Activated T-cell treated with anti-CD3 and anti-CD28 coated beads, Interleukin-2, amount 50 U/mL, for 72 hours (primary cell): ENCODE measurements at places on chromosomes 4 and X.

GRCh38 chr4:10893395-10893794 lies 208.8 kb upstream of the CLNK start:
- no peak for DNase-seq

- DNase-seq: peak; percentile 18
These were observed 841 bp downstream of the ACOT9 start for GRCh38 chrX:23742174-23742696.

DNA sequence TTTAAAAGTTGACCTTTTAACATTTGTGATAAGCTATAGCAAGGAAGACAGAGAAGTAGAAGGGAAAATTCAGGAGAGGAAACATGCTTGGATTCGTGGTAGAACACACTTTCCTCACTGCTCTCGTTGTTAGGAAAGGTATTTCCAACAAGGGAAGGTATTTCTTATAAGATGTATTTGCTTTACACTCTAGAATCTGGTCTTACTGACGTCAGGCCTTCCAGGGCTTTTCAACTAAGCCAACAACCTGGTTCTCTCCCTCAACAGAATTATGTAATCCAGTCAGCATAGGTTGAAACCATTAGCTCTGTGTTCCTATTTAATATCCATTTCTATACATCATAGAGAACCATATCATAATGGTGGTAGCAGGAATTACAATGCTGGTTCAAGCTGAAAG lies 241.9 kb downstream of the SLC39A8 start:
- DNase-seq: no peak

- no peak for DNase-seq
These were observed 182.9 kb downstream of the C4orf33 start for GRCh38 chr4:129278868-129279267.

- no peak for DNase-seq
These were observed 68.5 kb downstream of the FAM47A start for GRCh38 chrX:34063616-34064015.

DNA sequence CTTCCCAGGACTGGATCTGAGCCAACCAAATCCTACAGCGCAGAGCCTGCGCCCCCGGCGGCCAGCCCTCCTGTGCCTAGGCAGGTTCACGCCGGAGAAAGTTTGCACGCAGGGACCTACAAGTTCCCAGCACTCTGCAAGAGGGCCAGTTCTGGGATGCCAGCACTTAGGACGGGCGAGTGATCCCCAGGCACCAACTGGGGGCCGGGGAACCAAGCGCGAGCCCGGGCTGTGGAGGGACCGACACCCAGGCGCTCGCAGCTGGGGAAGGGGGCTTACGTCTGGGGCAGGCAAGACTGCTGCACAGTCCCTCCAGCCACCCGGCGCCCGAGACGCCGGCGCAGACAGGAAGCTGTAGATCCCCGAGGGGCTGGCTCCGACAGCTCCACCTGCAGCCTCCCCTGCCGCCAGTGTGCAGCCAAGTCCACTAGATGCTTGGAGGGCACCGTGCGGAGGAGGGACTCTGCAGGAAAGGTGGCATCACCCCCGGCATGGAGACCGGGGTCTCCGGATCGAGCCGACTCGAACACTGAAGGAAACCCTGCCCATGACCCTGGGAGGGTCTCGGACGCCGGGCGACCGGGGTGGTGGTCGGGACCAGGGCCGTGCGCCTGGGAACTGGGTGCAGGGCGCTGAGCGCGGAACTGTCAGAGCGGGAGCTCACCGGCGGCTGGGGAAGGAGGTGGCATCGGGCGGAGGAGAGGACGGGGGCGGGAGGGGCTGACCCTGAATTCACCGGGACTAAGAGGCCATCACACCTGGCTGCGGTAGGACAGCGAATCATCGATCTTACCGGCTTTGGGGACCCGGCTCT lies 566 bp downstream of the CORIN start:
- peak; percentile 60 for DNase-seq

DNA sequence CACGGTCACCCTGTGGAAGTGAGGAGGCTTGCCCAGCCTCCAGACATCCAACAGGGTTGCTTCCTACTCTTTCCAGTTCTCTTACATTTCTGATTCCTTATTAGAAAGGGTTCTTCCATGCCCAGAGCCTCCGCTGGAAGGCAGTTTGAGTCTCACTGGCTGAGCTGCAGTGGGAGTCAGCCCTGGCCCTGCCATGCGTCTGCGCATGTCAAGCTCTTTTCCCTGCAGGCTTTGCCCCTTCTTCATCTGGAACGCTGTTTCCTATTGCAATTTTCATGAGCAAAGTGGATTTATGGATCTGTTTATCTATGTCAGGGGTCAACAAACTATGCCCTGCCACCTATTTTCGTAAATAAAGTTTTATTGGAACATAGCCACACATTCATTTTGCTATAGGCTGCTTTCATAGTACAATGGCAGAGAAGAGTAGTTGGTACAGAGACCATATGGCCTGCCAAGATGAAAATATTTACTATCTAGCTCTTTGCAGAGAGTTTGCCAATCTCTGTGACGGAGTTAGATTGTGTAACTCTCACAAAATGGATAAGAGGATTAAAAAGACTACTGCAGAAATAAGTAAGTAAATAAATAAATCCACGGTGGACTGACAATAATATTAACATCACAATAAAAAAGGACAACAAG lies 3.9 kb upstream of the CHRNA9 start:
- DNase-seq: no peak

DNA sequence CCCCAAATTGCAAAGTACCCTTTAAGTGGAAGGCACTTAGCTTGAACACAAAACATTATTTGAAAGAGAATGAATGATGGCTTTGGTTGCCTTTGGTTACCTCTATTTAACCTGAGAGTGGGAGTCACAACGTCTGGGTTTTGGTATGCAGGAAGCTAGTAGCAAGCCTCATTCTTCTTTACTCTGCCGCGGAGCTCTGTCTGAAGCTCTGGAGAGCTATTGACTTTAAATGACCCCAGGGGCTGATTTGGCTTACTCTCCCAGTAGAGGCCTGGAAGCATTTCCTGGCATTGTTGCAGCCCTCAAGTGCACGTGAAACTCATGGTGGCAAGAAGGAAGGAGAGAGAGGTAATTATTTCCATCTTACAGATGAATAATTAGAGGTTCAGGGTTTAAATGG lies 81.8 kb upstream of the MAGEA4 start:
- no peak for DNase-seq

- no peak for DNase-seq
These were observed 305.5 kb downstream of the RAB28 start for GRCh38 chr4:13178621-13179020.

GRCh38 chr4:182206266-182206665 lies 36.9 kb upstream of the TENM3 start:
- DNase-seq: no peak

GRCh38 chr4:115332078-115332477 lies 218.7 kb upstream of the NDST4 start:
- no peak for DNase-seq

- DNase-seq: no peak
These were observed 98.3 kb downstream of the SHROOM3 start for GRCh38 chr4:76533314-76533713.

DNA sequence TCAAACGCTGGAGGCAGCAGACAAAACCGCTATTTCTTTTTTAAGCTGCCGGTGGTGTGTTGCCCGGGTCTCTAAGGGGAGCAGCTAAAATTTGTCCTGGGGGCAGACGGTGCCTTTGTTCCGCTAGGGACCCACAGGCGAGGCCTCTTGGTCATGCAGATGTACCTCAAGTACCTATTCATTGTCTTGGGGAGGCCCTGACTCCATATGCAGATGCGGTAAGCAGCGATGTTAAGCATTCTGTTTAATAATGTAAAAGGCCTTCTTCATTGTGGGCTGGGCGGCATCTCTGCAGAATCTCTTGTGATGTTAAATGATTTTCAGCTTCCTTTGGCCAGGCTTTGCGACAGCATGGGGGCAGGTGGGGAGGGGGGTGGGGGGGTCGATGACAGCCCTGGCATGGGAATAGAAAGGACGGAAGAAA lies 98.9 kb upstream of the PJA1 start:
- DNase-seq: no peak

DNA sequence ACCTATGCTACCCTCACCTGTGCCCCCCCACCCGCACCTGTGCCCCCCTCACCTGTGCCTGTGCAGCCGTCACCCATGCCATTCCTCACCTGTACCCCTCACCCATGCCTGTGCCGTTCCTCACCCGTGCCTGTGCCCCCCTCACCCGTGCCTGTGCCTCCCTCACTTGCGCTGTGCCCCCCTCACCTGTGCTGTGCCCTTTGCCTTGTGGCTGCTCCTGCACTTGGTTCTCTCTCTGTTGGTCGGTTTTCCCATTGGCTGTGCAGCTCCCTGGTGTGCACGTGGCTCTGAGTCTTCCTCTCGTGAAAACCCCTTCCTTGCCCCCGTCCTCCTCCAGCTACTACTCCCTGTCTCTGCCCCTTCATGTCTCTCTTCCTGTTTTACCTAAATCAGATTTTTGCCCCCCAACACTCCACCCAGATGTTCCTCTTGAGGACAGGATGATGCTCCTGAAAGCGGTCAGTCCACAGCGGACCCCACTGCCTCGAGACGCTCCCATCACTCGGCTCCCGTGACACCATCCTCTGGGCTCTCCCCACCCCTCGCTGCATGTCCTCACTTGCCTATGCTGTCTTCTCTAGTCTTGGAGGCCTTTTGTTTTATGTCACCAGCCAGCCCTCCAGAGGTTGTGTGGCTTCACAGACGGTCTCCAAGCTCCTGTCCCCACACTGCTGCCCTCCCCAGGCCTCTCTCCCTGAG lies 6.8 kb downstream of the MAEA start:
- DNase-seq: no peak

DNA sequence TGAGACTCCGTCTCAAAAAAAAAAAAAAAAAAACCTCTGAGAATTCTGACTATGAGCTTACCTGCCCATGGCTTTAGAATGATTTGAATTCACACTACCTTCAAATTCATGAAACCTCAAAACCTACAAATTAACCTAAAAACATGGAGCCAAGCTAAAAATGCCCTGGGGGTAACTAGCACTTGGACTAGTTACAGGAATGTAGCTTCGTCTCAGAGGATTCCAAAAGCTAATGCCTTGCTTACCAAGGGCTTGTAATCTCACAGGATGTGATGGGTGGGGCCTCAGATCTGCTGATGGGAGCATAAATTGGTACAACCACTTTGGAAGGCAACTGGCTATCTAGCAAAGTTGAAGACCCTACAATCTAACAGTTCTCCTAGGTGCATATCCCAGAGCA lies 79.4 kb upstream of the SPRY1 start:
- DNase-seq: no peak

DNA sequence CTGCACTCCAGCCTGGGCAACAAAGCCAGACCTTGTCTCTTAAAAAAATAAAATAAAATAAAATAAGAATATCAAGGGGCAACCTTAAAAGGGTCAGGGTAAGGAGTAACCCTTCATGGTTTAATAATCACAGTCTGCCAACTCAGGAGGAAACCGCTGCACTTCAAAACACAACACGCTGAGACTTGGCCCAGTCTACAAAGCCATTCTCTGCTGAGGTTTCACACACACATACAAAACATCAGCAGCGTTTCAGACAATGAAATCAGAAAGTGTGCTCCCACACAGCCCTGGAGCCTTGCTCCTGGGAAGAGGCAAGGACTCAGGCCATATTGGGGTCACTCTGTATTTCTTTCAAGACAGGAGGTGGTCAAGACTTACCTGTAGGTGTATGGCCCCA lies 18.3 kb downstream of the SCARB2 start:
- no peak for DNase-seq

GRCh38 chr4:180618396-180618795 lies 1624.8 kb upstream of the TENM3 start:
- DNase-seq: no peak

- no peak for DNase-seq
These were observed 8.8 kb downstream of the ENAM start for GRCh38 chr4:70637239-70637913.

DNA sequence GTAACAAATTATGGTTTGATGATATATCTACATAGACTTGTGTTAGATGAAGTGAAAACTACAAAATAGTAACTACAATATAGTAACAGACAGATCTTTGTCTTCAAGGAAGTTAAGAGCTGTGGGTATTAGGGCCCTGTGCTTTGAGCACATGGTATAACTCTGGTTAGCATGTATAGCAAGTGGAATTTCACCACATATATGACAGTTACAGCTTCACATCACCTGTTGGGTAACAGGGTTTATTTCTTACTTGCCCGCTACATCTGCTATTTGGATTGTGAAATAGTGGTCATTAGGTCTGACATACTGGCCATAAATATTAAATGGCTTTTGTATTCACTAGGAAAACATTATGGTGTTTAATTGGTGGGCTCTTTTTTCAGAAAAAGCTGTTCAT lies 20.2 kb downstream of the OFD1 start:
- no peak for DNase-seq

DNA sequence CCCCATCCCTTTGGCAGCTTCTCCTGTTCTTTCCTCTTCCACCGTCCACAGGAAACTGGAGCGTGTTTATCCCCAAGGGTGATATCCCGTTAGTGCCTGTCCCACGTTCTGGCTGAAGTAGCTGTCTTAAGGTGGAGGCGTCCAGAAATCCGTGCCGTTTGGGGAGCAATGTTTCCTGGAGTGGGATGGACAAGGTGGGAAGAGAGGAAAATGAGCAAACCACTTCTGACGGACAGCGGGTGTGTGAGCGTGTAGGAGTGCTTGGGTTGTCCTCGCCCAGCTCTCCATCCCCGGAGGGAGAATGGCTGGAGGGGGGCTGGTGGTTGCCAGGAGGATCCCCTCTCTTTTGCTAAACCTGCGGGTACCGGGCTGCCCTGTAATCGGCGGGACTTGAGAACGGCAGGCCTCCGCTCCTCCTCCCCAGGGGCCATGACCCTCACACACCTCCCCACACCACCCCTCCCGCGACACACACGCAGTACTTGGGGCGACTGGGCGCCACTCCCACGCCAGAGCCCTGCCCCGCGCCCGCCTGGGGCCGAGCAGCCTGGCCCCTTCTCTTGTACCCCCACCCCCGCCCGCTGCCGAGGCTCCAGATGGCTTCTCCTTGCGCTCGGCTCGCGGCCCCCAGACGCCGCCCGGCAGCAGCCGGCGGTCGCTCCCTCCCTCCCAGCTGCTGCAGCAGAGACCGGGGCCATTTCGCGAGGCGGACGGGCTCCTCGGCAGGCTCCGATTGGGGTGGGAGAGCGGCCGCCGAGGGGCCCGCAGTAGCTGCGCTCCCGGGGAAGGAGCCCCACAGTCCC lies 13.9 kb upstream of the PRDM8 start:
- no peak for DNase-seq

DNA sequence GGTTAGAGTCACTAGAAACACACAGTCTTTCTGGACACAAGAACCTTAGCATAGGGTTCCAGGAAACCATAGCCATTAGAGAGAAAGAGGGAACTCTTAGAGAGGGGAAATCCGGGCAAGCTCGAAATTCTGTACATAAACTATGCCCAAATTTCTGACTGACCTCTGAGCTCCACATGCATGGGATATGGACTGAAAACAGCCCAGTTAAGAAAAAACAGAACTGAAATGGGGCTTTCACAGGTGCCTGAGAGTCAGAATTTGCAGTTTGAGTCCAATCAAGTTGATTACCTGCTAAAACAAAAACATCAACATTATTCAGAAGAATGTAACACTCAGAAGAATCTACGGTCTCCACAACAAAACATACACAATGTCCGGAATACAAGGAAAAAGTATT lies 13.1 kb downstream of the DCHS2 start:
- no peak for DNase-seq

GRCh38 chr4:173170182-173170778 lies 1.7 kb downstream of the GALNT7 start:
- DNase-seq: no peak

- DNase-seq: no peak
These were observed 86.5 kb upstream of the KLF3 start for GRCh38 chr4:38577462-38577861.

- DNase-seq: no peak
These were observed 1.9 kb downstream of the ARHGAP10 start for GRCh38 chr4:147733716-147734344.
